ENCODE measurements at places on chromosomes 2 and 18.

DNA sequence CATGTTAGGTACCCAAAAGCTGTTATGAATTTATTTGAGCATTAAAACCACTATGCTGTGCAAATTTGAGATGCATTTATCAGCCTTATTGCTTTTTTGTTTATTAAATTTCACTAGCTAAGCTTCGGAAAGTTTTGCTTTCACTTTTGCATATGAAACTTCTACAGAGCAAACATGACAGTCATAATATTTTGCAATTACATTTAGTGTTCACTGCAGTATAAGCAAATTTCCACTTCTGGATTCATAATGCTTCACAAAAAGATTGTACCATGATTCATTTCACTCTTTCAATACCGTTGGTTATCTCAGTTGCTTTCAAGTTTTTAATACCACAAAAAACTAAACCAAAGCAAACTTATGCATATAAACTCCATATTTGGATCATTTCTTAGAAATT is 228.7 kb upstream of the SLC8A1 start:
- no peak for DNase-seq

DNA sequence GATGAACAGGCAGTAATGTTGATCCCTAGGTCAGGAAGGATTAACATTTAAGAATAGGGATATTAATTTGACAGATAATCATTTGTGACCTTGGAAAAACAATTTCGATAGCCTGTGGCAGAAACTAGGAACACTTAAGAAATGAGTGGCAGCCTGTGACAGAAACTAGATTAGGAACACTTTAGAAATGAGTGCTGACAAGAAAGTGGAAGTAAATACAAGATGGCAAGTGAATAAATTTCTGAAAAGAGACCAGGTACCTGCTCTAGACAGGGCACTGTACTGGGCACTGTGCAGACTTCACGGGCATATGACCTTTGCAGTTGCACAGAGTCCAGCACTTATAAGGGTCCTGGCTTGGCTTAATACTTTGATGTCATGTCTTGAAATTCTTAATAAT is 5.5 kb upstream of the HNRNPA3 start:
- no peak for DNase-seq

DNA sequence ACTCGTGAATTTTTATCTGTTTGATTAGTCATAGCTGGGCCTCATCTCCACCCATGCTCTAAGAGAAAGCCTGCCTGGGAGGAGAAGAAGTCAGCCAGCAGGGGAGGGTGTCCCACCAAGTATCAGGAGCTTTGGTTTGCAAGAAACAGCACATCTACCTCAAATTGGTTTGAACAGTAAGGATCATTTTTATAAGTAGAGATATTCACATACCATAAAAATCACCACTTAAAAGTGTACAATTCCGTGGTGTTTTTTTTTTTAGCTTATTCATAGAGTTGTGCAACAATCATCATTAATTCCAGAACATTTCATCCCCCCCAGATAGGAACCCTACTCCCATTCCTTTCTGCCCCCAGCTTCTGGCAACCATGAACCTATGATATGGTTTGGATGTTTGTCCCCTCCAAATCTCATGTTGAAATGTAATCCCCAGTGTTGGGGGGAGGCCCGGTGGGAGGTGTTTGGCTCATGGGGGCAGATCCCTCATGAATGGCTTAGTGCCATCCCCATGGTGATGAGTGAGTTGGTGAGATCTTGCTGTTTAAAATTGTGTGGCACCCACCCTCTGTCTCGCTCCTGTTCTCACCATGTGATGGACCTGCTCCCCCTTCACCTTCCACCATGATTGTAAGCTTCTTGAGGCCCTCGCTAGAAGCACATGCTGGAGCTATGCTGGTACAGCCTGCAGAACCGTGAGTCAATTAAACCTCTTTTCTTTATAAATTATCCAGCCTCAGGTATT is 36.2 kb upstream of the HS6ST1 start:
- DNase-seq, result no peak

DNA sequence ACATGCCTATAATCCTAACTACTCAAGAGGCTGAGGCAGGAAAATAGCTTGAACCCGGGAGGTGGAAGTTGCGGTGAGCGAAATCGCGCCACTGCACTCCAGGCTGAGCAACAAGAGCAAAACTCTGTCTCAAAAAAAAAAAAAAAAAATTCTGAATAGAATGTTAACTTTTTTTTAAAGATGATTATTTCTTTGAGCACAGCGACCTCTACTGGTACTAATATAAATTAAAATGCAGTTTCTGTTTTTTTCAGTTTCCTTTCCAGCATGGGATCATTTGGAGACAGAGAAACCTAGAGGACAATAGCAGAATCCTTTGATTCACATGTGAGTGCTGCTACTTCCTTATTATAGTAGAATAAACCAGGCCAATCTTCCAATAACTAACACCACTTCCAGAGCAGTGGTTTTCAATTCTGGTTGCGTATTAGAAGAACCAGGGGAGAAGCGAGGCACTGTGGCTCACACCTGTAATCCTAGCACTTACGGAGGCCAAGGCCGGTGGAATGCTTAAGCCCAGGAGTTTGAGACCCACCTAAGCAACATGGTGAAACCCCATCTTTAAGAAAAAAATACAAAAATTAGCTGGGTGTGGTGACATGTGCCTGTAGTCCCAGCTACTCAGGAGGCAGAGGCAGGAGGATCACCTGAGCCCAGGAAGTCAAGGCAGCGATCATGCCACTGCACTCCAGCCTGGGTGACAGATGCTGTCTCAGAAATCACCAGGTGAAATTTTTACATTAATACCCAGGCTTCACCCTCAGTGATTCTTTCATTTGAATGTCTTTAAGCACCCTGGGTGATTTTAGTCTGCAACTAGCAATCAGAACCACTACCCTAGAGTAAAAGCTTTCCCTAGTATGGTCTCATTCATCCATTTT is 10.1 kb downstream of the SRSF7 start:
- DNase-seq, result no peak

DNA sequence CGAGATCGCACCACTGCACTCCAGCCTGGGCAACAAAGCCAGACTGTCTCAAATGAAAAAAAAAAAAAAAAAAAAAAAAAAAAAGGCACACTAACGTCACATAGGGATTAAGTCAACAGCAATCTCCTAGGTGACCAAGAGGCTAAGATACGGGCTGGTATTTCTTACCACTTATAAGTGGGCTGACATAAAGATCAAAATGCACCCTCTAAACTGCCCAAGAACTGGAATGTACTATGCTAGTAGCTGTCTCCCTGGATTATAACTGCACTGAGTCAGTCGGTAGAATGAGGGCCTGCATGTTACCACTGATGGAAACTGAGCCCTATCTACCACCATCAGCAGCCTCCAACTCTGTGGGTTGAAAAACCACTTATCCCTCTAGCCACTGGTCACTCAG is 80.6 kb downstream of the KLF7 start:
- no peak for DNase-seq

DNA sequence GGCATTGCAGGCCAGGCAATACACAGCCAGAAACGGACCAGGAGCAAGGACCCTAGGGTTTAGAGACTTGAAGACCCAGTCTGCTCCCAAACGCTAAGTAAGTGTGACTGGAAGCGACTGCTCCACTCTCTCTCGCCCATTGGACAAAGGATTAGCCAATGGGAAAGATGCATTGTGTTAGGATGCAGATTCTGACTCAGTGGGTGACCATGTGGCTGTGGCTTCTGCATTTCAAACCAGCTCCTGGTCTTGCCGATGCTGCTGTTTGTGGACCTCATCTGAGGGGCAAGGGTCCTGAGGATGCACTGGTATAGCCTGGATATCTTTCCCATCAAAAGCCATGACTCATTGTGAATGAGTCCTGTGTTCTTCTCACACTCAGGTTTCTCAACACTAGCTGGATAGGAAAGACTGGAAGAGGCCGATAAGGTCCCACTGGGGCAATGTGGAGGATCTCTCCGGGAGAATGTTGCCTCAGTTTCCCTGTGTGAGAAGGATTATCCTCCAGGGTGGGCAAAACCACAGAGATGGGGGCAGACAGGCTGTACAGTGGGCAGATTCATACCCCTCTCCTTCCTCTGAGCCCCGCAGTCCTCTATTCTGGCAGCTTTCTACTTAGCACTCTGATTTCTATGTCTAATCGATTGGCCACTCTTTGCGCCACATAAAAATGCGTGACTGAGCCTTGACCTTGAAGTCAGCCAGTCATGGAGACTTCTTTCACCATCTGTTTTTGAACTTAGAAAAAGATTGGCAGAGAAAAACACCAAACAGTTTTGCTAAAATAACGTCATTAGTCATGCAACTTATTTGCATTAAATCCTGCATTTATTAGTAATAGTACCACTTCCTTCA is 257.1 kb downstream of the PRKCE start:
- no peak for DNase-seq

DNA sequence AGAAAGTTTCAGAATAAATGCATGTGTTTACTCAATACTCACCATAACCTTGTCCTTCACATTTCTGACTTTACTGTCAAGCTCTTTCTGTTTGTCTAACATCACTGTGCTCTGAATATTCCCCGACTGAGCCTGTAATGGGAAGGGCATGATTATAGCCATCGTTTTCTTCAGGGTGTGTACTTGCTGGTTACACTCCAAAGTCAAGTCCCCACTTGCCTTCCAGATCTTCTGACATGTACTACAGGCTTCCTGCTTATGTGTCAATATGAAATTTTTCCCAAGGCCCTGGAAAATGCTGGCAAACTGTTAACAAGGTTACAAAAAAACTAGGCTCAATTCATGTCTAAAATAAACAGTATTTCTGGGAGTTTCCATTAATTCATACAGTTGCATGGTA is 12.9 kb downstream of the STAT1 start:
- no peak for DNase-seq

DNA sequence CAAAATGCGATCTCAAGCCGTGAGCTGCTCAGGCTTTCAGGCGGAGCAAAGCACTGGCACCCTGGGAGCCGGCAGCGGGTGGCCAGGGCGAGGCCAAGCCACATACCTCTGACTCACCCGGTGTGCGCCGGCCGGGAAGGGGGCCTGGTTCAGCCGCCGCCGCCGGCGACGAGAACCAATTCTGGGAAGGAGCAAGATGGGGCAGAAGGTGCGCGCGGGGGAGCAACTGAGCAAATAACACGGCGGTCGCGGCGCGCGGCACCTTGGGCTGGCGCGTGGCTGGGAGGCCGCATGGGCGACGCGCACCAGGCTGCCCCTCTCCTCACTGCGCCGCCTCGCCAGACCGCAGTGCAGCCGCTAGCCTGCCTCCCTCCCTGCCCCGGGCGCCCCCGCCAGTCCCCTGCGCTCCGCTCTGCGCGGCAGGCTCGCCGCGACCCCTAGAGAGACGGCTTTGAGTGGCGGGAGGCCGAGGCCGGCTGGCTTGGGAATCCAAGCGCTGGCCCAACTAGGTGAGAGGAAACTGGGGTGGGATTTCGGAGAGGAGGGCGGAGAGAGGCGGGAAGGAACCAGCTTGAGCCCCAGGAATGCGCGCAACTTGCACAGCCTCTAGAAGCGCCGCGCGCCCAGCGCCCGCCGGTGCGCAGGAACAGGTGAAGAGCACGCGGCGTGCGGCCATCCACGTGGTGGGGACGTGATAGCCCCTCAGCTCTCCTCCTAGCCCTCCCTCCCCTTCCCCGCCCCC is 3.2 kb downstream of the NRP2 start:
- peak; percentile 49 for DNase-seq

GRCh38 chr2:27960237-27960912 is 69.8 kb downstream of the BABAM2 start:
- peak; percentile 84 for DNase-seq

GRCh38 chr2:105315314-105315713 is 14.2 kb downstream of the TGFBRAP1 start:
- no peak for DNase-seq

- no peak for DNase-seq
Measured at GRCh38 chr2:198417836-198418235, 613.4 kb downstream of the PLCL1 start.

- no peak for DNase-seq
Measured at GRCh38 chr2:12396699-12397098, 320.0 kb upstream of the TRIB2 start.

DNA sequence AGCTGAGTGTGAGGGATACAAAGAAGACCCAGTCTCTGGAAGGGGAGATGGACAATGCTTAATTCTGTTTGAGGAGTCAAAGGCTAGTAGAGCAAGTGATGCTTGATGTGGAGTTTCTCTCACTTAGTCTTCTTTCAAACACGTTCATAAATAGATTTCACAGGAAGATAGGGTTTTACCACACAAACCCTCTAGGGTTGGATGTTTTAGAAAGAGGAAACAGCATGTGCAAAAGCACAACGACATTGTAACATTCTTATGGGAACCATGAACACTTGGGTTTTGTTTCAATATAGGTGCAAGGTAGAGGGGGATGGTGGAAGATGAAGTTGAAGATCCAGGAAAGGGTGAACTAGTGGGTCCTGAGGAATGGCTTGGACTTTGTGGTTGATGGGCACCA is 10.8 kb upstream of the EFEMP1 start:
- no peak for DNase-seq

DNA sequence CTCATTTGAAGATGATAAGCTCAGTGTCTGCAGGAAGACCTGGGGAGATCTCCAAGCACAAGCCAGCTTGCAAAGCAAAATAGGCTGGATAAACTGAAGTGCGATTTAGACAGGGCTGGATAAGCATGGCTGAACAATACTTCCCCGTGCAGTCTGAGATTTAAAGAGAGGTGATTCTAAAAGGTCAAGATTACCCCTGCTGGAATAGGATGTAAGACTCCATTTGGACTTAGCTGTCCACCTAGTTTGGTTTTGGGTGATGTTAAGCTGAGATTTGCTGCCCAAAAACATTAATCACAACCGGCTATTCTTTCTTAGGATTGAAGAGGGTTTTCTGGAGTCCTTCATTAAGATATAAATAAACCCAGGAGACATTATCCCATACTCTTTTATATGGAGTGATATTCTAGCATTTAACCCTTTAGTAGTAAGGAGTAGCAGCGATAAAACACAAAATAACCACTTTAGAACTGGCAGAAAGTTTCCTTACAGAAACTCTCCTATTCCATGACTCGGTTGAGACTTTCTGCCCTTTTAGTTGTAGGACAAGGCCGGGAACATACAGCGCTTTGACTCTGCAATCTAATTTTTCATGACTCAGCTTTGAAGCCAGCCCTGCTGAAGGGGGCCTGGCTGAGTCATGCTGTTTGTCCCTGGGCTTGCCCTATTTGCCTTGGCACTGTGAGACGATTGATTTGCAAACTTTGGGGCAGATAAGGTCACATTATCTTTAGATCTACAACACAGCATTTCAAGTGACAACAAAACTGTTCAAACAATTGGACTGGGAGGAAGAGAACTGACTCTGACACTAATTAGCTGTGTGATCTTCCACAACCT is 238.2 kb downstream of the GCA start:
- DNase-seq, result no peak

DNA sequence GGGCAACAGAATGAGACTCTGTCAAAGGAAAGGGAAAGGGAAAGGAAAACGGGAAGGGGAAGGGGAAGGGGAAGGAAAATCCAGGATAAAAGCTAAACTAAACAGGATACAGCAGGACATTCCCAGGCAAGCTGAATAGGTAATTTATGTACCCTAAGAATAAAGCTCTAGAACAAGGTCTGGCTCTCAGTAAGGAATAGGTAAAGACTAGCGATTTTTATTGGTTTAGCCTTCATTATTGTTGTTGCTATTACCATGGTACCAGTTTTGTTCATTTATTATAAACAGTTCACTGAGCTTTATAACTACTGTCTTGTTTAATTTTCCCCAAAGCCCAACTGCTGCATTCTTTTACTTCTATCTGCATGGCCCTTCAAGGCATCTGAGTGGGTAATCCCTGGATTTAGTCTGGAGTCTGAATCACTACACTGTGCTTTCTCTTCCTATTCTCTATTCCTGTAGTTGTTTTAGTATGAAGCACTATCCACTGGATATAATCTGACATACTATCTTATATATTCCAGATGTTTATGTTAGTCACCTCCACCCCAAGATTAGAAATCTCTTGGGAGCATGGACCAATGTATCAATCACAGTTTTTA is 127.1 kb upstream of the TANK start:
- DNase-seq, result no peak

All from NCI-H226 (cell line).